Upper lobe of left lung (tissue), 6 donors: ENCODE measurements at places on chromosomes 1 and 21. TPM values are rescaled to one million over a fixed set of nuclear protein-coding genes. Genes with fewer than 3 reads are reported as not detected.

Gene GUCA2B
- not detected for total RNA-seq

Gene SCYL3
- 14.7 TPM for total RNA-seq

Gene FOXD2
- 0.22 TPM for total RNA-seq

Gene OR6N1
- total RNA-seq = 0.46 TPM

Gene GBP5
- 24.1 TPM for total RNA-seq

Gene PRAMEF2
- not detected for total RNA-seq

DNA sequence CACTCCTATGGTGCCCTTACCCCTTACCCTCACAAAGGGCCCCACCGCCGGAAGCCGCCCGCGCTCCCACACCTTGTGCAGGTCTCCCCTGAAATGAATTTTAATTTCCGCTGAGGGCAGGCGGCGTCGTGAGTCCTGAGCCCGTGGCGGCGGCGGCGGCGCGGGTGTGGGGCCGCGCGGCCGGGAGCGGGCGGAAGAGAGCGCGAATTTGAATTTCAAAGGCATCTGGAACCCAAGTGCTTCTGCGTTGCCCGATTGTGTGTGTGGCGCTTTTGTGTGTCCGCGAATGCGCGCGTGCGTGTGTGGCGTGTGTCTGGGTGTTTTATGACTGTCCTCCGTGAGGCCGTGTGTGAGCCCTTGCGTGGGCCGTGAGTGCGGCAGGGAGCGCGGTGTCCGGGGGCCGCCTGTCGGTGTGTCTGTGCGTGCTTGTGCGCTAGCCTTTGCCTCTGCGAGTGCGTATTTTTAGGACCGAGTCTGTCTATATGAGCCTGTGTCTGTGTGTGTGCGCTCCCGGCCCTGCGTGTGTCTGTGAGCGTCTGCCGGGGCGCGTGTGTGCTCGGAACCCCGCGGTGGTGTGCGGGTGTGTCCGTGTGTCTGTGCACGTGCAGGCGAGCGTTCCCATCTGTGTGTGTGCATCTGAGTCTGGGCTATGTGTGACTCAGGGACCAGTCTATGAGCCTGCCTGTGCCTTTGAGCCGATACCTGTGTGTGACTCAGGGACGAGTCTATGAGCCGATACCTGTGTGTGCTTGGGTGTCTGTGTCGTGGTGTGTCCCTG, 7.9 kb upstream of the ADGRB2 start:
- peak; percentile 85 for DNase-seq

- no peak for DNase-seq
These were observed 87.3 kb upstream of the CTTNBP2NL start for GRCh38 chr1:112308716-112309115.

DNA sequence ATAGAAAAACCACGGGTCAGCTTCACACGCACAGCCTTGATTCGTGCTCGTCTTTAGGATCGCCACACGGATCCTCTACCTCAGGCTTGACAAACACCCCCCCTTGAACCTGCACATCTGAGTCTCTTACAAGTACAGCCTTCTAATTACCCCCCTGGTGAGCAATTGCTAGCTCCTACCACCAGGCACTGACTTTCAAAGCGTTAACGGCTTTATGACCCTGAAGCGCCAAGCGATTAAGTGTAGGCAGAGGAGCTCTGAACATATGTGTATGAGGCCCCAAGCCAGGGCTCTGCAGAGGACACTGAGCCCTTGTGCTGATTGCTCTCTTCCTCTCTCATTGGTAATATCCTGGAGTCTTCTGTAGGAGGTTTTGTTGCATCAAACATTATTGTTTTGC, 55.7 kb upstream of the EPHA8 start:
- DNase-seq = no peak

DNA sequence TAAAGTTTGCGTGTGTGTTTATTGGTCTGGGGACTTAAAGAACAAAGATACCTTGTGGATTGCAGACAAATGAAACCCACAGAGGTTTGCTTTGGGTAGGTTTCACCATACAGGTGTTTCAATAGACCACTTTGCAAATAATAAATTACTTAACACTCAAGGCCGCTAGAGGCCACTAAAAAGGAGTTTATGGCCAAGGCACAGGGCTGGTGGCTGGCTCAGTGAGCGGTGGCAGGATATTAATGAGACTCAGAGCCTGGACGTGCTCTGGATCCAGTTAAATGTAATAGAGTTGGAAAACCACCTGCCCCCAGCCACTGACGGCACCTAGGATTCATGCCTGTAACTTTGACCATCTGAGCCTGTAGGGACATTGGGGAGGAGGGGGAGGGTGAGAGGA, 44.5 kb downstream of the LRRC38 start:
- DNase-seq = no peak

DNA sequence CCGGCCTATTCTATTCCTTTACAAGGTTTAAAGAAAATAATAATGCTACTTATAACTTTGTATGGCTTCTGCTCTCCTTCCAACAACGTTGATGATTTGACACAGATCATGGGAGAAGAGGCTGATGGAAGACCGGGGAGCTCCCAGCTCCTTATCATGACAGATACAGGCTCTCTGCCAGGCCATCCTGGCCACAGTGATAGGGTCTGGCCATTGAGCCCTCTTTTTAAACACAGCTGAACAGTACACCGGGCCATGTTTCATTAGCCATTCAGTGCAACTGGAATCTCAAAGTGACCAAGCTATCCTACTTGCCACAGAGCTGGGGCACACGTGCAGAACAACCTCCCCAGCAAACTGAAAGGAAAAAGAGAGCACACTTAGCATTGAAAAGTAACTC, 34.9 kb downstream of the DNAJC11 start:
- no peak for DNase-seq

GRCh38 chr1:170536924-170537551, 5.1 kb downstream of the GORAB start:
- no peak for DNase-seq

- no peak for DNase-seq
These were observed 9.0 kb upstream of the L1TD1 start for GRCh38 chr1:62185677-62186076.

- DNase-seq = no peak
These were observed 169.7 kb downstream of the PBX1 start for GRCh38 chr1:164728719-164729118.

DNA sequence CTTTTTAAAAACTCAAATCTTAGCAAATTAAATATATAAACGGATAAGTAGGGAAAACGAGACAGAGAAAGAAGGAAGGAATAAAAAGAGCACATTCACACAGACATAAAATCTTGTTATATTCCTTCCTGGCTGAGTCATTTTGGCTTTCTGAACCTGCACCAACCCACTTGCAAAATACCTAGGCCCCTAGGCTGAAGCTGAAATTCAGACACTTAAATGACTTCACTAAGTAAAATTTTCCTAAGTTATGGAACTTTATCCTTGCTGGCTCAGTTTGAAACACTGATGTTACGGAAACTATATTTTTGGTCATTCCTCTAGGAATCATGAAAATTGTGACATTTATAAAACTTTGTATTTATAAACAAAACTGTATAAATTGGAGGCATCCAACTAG, 462.8 kb upstream of the NFIA start:
- DNase-seq = no peak

DNA sequence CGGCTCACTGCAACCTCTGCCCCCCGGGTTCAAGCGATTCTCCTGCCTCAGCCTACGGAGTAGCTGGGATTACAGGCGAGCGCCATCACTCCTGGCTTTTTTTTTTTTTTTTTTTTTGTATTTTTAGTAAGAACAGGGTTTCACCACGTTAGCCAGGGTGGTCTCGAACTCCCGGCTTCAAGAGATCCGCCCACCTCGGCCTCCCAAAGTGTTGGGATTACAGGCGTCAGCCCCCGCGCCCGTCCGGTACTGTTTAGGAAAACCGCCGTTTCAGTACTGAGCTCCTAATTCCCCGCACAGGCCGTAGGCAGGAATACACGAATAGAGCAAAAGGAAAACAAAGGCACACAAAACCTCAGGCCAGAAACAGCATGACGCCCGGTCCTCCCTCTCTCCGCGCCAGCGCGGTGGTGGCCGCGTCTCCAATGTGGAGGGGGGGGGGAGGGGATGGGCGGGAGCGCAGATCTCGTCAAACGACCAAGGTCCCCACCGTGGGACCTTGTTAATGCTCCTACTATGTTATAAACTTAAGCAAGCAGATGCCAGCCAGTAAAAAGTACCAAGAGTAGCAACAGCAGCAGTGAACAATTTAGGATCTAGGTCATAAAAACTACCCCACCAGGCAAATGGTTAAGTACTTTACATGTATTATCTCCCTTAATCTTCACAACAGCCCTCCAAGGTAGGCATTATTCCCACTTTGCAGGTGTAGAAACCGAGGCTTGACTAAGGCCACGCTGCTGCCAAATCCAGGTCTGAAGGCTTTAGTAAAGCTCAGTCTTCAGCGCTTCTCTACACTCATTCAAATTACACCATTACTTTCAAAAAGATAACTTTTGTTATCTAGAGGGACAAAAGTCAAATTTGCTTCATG, 648 bp upstream of the ADAR start:
- peak; percentile 80 for DNase-seq

- DNase-seq = no peak
These were observed 64.0 kb downstream of the CD46 start for GRCh38 chr1:207815913-207816291.

DNA sequence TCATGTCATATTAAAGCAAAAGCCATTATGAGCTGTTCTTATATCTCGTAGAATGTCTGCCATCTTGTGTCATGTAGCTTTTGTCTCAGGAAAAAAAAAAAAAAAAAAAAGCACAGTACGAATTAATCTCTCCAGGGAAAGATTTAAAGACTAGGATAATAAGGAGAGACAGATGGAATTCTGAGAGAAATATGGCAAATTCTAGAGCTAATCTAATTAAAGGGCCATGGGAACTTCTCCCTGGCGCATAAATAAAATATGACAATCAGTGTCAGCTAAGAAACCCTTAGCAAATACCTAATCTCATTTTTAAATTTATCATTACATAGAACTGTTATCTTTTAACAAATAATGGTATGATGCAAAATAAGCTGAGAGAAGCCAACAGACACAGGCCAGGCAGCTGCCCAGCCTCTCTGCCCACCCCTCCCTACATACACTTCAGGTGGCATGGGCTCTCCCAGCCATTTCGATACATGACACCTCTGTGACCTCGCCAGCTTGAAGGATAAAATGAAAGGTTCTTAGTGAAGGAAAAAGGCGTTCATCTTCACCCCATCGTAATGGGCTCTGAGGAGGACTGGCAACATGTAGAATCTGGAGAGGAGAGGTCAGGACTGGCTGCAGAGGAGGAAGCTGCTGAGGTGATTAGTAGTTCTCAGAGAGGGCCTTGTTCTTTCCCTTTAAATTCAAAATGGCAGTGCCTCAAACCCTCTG, 39.8 kb downstream of the DISC1 start:
- no peak for DNase-seq

DNA sequence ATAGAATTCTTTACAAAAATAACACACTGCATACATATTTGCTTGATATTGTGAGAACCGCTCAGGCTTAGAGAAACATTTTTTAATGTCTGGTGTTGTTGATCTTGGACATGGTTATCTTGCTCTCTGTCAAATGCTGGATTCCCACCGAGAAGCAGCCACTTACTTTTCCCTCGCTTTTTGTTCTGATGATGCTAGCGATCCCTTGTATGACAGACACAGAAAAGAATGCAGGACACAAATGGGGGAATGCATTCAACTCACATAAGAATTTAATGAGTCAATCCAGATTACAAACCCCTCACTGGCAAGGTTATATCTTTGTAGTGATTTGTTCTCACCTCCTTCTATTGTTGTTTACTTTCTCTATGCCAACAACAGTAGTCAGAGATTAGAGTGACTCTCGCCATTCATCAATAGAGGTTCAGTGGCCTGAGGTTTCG, 76.8 kb upstream of the AKT3 start:
- DNase-seq = no peak

GRCh38 chr1:118661769-118662320, 326.3 kb downstream of the TBX15 start:
- DNase-seq = no peak

- no peak for DNase-seq
These were observed 30.0 kb upstream of the AGPAT3 start for GRCh38 chr21:43835050-43835449.

- no peak for DNase-seq
These were observed 12.4 kb downstream of the NRIP1 start for GRCh38 chr21:15052459-15052763.
